ENCODE measurements at places on chromosomes 5 and 9.

- DNase-seq: no peak
Measured at GRCh38 chr5:142474431-142475094, 149.7 kb upstream of the SPRY4 start.

GRCh38 chr5:79202076-79202475 is 33.9 kb upstream of the JMY start:
- no peak for DNase-seq

- no peak for DNase-seq
Measured at GRCh38 chr9:100409176-100409556, 17.8 kb upstream of the MSANTD3 start.

DNA sequence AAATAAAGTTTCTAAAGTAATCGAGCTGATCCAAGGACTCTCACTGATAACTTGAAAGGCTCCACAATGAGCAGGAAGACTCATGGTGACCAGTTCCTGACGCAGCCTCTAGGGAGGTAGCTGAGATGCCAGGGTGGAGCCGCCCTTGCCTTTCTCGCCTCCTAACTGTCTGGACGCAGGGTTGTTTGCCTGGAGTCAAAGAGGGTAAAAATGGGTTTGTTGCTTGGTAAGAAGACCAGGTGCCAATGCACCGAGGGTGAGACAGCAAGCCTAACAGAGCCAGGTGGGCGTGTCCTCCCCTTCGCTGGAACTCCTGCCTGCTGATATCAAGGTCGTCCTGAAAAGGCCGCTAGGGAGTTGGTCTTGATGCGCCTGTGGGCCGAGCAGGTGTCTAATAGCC is 48.6 kb upstream of the FCN1 start:
- peak; percentile 44 for DNase-seq

- no peak for DNase-seq
Measured at GRCh38 chr5:61132559-61132958, 29.7 kb downstream of the SMIM15 start.

GRCh38 chr5:175709276-175709781 is 51.5 kb downstream of the HRH2 start:
- DNase-seq: no peak

- DNase-seq: no peak
Measured at GRCh38 chr5:95619514-95620029, 315 bp upstream of the GPR150 start.

- no peak for DNase-seq
Measured at GRCh38 chr9:78775211-78775610, 478.3 kb downstream of the PSAT1 start.

DNA sequence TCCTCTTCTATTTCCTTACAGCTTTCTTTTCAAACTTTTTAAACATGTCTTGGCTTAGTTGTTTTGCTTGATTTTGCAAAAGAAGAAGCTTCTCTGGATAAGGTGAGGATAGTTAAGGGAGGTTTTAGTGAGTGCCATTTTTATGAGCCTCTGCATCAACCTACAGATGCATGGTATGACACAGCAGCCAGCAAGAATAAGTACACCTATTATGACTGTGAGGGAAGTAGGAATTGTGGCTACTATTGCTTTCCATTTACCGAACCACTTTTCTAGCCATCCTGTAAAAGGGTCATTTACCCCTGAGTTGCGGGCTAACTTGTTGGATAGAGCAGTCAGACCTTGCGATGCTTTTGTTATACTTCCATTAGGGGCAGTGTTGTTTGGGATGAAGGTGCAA is 7.0 kb upstream of the TUT7 start:
- no peak for DNase-seq

- DNase-seq: no peak
Measured at GRCh38 chr5:59193616-59194319, 610.9 kb downstream of the RAB3C start.

DNA sequence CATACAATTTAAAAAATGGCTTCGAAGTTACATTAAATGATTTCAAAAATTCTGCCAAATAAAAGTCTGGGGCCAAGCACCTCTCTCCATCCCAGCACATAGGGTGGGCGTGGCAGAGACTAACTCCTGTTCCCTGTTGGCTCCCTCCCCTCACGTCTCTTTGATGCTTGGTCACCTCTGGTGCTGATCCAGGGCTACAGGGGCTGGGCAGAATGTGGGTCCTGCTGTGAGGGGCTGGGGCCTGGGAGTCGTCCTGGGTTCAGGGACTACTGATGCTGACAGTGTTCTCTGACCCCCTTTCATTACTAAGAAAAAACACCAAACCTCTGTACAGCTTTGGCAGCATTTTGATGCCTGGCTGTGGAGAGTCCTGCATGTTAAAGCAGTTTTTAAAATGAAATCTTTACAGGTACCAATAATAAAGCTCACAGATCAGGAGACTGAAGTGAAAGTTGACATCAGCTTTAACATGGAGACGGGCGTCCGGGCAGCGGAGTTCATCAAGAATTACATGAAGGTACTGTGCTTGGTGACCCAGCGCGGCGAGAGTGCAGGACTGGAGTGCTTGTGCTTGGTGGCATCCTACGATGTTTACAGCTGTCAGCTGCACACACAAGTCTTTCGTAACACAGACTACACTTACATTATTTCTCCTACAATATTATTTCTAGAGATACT is 29.0 kb downstream of the TENT4A start:
- no peak for DNase-seq

DNA sequence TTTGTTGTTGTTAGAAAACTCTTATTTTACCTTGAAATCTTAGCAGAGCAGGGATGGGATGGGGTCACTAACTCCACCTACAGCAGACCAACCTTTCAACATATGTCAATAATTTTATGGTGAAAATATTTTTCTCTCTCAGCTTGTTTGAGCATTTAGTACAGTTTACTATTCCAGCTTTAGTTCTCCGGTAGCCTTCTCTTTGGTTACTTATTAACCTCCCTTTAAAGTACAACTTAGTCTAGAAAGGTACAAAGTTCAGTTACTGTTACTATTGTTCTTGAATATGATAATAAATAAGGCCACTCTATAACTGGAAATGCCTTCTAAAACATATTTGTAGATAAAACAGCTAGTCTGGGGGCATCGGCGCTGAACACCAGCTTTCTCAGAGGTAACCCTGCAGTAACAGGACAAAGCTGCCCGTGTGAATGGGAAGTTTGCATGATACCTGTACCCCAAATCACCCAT is 233.3 kb downstream of the PCSK1 start:
- no peak for DNase-seq

DNA sequence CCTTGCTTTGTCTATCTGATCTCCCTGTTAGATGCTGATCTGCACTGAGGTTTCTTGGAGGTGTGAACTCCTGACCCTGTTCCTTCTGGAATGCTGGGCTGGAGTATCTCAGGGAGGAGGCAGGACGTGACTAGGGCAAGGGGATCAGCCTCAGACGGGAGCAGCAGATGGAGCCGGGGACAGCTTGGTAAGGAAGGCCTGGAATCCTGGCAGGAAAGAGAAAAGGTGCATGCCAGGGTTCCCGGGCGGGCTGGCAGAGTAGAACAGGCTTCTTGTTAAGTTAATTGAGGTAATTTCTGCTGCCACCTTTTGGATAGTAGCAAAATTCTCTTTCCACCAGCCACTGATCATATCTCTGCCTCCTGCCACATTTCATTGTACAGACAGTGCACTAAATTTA is 180.9 kb downstream of the ZNF462 start:
- no peak for DNase-seq

GRCh38 chr9:73216100-73216499 is 64.4 kb downstream of the ANXA1 start:
- DNase-seq: no peak

- no peak for DNase-seq
Measured at GRCh38 chr5:167843881-167844572, 447.4 kb upstream of the WWC1 start.

All from natural killer cell treated with Interleukin-12 subunit alpha and Interleukin-12 subunit beta and Interleukin-15 and Interleukin-18, amount 100 ng/mL, for 72 hours (primary cell).